ENCODE measurements at places on chromosomes 12 and 14.

- no peak for DNase-seq
Observed at GRCh38 chr14:85444635-85445034, 85.3 kb upstream of the FLRT2 start.

DNA sequence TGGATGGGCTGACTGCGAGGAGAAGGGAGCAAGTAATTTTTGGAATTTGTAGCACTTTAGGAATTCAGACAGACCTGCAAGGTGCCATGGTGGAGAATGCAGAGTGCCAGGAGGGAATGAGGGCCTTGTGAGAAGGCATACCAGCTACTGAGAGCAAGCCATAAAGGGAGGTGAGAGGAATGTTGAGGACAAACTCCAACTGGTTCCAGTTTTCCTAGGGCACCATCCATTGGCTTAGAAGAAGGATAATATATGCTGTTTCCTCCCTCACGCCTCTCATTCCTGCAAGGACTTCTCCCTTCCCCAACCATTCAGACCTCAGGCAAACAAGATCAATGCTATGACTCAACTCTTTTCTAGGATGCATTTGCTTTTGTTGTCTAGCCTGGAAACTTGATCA, 11.2 kb upstream of the DAAM1 start:
- DNase-seq = no peak

DNA sequence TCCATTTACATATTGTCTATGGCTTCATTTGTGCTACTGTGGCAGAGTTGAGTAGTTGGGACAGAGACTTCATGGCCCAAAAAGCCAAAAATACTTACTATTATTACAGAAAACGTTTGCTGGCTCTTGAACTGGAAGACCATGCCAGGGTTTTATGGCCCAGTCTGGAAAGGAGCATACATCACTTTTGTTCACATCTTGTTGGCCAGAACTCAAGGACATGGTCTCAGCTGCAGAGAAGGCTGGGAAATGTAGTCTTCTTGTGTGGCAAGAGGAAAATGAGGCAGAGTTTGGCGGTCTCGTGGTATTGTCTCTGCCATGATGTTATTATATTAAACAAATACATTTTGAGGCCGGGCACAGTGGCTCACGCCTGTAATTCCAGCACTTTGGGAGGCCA, 509.6 kb downstream of the MED13L start:
- DNase-seq = no peak

GRCh38 chr12:78316136-78316535, 485.4 kb downstream of the NAV3 start:
- DNase-seq = no peak

GRCh38 chr14:94127330-94127729, 2.1 kb downstream of the IFI27L2 start:
- no peak for DNase-seq

DNA sequence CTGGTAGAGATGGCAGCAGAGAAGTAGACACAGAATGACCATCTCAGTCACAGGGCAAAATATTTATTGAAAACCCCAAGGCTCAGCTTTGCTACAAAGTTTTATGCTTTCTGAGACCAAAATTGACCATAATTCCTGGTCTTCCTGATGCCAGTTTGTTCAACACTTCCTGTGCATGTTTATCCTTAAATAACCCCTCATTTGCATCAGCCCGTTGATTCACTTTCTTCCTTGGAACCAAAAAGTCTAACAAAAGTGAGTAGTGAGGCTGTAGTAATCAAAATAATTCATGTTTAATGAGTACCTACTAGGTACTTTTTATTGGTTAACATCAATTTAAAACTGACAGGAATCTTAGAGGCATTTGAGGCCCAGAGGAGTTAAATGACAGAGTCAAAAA, 51.7 kb downstream of the TRHDE start:
- DNase-seq = no peak

- no peak for DNase-seq
Observed at GRCh38 chr12:128455851-128456250, 188.9 kb downstream of the TMEM132C start.

DNA sequence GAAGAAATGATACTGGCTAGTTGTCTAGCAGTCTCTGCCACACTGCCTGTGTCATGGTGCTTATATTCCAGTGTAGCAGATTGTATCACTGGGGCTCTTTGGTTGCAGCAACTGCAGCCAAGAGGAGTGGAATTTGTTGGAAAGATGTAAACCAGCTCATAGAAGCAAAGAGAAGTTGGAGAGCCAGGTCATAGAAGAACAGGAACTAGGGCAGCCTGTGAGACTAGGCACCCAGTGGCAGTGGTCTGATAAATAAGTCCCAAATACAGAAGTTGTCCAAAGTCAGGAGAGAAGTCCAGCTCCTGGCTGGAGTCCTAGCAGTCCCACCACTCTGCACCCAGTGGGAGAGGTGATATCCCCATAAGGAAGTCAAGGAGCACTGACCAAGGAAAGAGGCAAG, 172.5 kb upstream of the ARID2 start:
- no peak for DNase-seq

- DNase-seq = no peak
Observed at GRCh38 chr12:56749359-56749758, 2.8 kb downstream of the PRIM1 start.

GRCh38 chr14:53571641-53572328, 384.8 kb downstream of the BMP4 start:
- no peak for DNase-seq

DNA sequence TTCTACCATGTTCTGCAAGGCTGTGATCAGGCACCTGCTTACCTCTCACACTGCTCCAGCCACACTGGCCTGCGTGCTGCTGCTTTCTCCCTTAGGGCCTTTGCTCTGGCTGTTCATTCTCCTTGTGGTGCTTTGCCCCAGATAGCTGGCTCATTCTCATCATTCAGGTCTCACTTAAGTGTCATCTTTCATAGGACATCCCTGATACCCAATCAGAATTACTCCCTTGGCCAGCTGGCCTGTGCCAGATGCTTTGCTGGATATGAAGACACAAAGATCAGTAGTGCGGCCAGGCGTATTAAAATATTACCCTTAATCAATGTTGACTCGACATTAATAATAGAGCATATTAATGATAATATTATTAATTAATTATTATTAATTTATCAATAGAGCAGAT, 143.8 kb upstream of the FGD4 start:
- DNase-seq = no peak

DNA sequence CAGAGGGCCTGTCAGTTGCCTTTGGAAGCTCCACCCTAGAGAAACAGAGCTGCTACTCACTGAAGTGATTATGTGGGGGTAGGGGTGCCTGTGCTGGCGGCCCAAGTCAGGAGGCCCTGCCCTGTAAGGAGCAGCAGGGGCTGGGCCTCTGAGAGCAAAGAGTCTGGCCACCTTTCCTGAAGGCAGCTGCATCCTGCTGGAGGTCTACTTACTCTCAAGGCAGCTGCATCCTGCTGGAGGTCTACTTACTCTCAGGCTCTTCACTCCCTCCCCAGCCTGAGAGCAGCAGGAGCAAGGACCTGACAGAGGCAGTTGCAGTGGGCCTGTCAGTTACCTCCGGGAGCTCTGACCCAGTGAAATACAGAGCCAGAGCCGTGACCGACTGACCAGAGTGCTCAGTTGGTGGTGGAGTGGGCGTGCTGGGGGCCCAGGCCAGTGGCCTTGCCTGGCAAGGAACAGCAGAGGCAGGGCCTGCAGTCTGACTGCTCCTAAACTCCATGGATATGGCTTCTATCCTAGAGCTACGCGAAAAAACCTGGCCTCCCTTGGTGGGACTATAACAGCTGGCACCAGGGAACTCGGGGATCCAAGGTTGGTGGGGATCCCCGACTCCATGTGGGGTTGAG, 32.3 kb downstream of the RAD51B start:
- DNase-seq = no peak

- DNase-seq = no peak
Observed at GRCh38 chr12:108308395-108309085, 30.6 kb downstream of the CMKLR1 start.

DNA sequence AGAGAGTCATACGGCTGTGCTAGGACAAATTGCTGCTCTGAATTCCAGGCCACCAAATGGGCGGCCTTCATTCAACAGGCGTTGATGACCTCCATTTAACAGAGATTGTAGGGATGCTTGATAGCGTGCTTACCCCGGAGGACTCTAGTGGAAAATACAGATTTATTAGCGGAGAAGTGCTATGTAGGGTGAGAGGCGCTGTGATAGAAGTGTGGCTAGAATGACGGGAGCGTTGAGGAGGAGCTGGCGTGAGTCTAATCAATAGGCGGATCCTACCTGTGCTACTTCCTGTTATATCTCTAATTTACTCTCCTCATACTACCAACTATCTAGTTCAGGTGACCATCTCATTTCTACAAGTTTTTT, 668 bp downstream of the MRPS35 start:
- no peak for DNase-seq

DNA sequence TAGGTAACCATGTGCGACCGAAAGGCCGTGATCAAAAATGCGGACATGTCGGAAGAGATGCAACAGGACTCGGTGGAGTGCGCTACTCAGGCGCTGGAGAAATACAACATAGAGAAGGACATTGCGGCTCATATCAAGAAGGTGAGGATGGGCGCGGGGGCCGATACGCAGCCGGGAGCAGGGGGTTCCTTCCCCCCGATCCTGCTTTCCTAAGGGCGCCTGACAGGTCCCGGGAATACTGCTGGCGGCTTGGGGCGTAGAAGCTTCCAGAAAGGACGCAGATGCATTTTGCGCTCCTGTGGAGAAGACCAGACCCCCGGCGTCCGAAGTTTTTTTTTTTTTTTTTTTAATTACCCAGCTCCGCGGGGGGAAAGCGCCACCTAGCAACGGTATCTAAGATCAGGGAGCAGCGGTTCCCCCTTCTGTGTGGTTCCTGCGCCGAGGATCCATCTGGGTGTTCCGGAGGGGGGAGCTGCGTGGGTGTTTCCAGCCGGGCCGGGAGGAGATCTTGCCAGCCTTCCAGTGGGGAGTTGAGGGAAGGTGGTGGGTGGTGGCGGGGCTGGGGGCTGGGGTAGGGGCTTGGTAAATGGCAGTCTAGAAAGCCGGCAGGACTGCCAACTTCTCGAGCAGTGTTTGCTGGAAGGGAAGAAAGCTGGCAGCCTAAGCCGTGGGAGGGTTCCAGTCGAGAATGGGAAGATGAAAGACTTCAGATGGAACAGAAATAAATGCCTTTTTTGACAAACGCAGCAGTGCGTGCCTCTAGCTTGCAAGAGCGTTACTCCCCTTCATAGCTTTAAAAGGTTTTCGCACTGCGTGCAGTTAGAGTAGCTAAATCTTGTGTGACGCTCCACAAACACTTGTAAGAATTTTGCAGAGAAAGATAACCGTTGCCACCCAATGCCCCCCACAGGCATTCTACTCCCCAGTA, 764 bp downstream of the DYNLL1 start:
- peak; percentile 32 for DNase-seq

DNA sequence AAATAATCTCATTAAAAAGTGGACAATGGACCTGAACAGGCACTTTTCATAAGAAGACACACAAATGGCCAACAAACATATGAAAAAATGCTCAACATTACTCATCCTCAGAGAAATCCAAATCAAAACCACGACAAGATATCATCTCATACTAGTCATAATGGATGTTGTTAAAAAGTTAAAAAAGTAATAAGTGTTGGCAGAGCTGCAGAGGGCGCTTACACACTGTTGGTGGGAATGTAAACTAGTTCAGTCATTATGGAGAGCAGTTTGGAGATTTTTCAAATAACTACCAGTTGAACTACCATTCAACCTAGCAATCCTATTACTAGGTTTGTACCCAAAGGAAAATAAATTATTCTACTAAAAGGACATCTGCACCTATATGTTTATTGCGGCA, 47.2 kb downstream of the FOXG1 start:
- DNase-seq = no peak

DNA sequence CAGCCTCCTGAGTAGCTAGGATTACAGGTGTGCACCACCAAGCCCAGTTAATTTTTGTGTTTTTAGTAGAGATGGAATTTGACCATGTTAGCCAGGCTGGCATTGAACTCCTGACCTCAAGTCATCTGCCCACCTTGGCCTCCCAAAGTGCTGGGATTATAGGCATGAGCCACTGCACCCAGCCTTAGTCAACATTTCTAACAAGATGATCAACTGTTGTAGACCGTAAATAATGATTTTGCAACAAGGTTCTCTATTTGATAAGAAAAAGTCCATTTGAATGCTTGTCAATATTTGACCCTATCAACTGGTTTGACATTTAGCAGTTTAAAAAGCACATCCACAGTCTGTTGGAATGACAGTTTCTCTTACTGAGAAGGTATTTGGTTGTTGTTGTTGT, 25.2 kb upstream of the NRDE2 start:
- DNase-seq = no peak

- DNase-seq = peak; percentile 30
Observed at GRCh38 chr12:121534495-121535148, 46.2 kb downstream of the KDM2B start.

GRCh38 chr14:99644723-99645544, at the start of gene HHIPL1:
Gene HHIPL1, plus strand, starts transcription at chr14:99645129. Its CDS starts 79 bp downstream, at chr14:99645208.
- DNase-seq = no peak

DNA sequence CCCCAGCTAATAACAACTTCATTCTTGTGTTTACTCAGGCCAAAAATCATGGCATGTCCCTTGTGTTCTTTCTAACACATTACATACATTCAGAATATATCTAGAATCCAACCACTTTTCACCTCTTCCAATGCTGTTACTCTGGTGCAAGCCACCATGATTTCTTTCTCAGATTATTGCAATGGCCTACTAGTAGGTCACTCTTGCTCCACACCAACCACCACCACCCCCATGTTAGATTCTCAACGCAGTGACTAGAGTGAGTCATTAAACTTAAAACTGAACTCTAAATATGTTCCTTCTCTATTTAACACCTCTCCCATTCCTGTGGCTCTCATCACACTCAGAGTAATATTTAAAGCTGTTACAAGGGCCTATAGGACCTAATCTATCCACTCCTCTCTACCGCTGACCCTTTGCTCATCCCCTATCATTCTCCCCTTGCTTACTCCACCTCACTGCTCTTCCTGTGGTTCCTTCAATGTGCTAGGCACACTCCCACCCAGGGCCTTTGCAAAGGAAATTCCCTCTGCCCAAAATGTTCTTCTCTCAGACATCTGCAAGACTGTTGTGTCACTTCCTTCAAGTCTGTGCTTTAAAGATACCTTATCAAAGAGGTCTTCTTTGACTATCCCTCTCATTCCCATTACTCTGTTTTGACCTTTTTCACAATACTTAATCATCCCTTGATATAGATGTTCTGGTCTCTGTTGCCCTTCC, 6.6 kb downstream of the RTN1 start:
- DNase-seq = no peak

- no peak for DNase-seq
Observed at GRCh38 chr14:105073720-105074600, 8.7 kb upstream of the GPR132 start.

- DNase-seq = no peak
Observed at GRCh38 chr12:2963760-2964292, 4.6 kb downstream of the TEAD4 start.

DNA sequence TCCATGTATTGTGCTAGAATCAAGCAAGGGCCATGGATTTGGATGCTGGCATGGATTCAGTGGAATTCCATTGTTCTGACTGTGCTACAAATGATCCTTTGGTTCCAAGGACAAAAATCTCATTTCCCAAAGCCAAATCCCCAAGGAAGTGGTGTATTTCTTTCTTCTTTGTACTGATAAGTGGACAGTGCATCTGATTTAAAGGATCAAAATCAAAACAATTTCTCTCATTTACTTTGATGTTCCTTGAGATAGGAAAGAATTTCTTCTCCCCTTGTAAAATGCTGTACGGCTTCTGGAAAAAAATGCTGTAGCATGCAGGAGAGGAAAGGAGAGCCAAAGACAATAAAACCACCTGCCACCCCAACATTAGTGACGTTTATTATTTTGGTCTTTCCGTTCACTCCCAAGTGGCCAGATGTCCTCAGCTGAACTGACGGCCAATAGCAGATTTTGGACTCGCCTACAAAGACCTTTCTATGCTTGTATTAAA, 185.7 kb downstream of the PRKD1 start:
- no peak for DNase-seq

GRCh38 chr12:96774496-96775256, 132.4 kb upstream of the NEDD1 start:
- no peak for DNase-seq
